ENCODE measurements at places on chromosomes 6 and 20.

DNA sequence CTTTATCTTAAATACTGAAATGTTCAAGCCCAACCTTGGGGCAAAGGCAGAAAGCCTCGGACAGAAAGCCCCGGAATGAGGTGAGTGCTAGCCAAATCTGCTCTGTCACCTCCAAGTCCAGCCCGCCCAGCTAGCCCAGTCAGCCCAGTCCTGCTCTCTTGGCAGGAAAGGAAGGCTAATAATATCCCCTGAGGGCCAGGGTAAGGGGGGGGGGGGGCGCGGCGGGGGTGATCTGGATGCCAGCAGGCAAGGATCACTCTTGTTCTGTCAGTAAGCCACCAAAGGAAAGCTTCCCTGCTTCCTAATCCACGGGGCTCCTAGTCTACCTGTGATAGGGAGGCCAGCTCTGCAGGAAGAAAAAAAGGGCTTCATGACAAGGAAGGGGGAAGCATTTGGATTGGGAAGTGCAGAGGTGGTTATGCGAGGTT, 1.1 kb downstream of the NDRG3 start:
- DNase-seq, result no peak

DNA sequence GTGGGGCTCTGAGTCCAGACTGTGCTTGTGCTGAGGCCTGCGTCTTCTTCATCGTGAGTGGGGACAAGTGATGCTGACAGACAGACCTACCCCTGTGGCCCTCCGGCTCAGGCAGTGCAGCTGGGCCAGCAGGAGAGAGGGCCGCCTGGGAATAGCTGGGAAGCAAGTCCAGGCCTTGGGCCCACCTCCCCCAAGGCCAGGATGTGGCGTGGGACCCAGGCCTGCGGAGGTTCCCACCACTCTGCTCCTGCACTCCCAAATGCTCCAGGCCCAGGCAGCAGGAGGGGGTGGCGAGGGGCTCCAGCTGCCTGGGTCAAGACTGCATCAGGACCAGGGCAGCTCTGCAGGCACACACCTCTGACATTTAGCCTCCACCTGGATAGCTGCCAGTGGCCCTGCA, 38.3 kb downstream of the DAAM2 start:
- no peak for DNase-seq

DNA sequence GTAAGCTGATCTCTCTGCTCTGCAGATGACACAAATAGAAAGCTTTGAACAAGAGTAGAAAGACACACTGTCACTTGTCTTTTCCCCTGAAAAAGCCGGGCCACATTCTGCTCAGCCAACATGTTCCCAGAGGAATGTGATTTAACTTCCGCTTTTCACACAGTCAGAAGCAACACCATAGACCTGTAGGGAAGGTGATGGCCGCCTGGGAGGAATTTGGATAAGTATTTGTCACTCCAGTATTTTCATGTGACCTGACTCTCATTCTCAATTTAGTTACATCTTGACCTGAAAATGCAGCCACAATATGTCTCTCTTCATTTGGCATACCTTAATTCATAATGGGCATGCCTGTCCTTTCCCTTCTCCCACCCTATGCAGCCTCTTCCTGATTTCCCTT, 2.0 kb upstream of the GRM1 start:
- DNase-seq, result no peak

GRCh38 chr6:125558907-125559306, 190.5 kb upstream of the HEY2 start:
- no peak for DNase-seq

DNA sequence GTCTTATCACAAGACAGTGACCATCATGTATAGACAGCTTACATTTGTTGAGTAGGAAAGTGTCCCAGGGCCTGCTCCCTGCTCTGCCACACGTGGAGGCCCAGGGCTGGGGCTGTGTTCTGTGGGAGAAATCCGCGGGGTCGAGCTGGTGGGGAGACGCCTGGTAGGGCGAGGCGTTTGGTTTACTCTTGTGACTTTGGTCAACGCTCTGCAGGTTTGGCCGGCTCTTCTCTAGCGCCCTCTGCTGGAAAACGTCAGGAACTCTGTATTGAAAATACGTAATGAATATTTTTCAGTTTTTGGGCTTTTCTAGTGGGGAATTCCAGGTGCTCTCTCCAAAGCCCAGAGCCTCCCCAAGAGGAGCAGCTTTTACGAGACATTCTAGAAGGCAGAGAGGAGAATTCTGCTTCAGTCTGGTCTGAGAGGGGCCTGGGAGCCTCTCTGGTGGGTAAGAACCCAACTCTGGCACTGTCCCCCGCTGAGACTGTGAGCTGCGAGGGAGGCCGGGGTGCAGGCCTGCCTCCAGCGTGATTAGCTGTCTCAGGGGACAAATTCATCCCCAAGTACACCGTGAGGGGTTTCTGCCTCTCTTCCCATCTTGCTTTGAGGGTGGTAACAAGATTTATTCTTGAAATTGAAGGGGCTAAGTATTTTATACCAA, 112.6 kb upstream of the RALGAPA2 start:
- DNase-seq, result no peak

DNA sequence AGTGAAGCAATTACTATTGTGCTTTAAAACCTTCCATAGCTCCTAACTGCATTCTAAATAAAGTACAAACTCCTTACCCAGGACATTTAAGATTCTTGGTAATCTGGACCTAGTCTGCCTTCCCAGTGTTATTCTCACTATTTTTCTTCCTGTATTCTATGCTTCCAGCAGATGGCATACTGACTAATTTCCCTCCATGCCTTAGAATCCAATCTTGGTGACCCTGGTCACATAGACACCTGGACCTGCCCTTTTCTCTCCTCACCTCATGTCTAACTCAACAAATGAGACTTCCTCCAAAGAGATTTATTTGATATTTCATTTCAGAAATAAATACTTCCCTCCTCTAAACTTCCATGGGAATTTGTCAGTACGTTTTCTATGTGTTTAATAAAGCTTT, 25.8 kb downstream of the ROS1 start:
- no peak for DNase-seq

- no peak for DNase-seq
These were observed 6.7 kb downstream of the RGS19 start for GRCh38 chr20:64072498-64073063.

DNA sequence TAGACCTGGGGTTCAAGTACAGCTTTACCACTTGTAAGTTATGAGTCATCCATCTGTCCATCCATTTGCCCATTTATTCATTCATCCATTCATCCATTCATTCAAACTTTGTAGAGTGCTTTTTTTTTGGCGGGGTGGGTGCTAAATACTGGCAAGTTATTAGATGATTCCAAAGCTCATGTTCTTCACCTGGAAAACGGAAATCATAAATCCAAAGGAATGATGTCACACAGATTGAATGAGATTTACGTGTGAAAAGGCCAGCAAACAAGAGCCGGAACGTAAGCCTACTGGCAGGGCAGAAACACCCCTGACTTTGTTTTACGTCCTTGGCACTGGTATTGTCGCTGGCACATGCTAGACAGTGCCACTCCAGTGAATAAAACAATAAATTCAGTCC, 480.9 kb upstream of the CHD6 start:
- no peak for DNase-seq

DNA sequence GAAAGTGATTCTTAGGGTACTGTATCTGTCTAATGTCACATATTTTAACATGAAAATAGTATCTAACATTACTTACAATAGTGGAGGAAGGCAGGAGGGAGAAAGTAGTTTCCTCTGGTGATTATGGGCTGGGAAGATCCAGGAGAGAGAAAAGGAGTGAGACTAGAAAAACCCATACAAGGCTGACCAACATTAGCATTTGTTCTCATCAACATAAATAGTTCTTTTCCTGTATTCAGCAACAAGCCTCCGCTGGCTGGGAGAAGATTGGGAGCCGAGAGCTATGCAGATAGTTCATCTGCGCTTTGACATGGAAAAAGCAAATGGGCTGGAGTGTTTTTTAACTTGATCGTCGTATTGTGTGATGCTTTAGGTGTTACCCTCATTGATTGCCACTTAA, 239.4 kb downstream of the PHACTR1 start:
- DNase-seq, result no peak

DNA sequence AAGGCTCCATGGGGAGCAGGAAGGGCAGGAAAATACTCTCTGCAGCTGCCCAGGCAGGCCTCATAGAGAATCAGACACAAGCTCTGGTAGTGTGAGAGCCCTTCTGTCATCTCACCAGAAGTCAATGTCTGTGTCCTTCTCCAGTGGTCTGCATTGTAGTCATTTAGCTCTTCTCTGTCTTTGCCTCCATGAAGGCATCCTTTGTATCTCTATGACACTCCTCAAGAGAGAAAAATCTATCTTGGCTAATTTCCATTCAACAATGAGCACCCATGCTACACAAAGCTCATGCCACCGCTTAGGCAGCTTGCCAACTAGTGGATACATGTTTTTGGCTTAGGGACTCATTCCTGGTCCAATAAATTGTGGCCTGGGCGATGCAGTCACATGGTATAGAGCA, 92.1 kb downstream of the RNF217 start:
- DNase-seq, result no peak

DNA sequence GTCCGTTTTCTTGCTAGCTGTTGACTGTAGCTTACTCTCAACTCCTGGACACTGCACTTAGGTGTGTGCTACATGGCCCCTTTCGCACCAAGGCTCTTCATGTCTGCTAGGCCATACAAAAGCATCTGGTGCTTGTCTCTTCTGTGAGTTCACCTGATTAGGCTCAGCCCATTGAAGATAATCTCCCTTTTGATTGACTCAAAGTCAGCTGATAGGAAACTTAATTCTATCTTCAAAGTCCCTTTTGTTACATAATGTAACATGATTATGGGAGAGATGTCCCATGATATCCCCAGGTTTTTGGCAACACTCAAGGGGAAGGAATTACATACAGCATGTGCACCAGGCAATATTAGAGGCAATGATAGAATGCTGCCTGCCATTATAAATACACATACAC, 263.0 kb upstream of the JAG1 start:
- DNase-seq, result no peak

- no peak for DNase-seq
These were observed 49.8 kb downstream of the MAP3K7 start for GRCh38 chr6:90537027-90537426.

GRCh38 chr6:122778985-122779661, 393 bp upstream of the FABP7 start:
- no peak for DNase-seq

GRCh38 chr20:53822534-53822933, 228.9 kb upstream of the ZNF217 start:
- no peak for DNase-seq

- no peak for DNase-seq
These were observed 207.6 kb upstream of the DEFB112 start for GRCh38 chr6:50257322-50257721.

- no peak for DNase-seq
These were observed 2.3 kb downstream of the KCNK15 start for GRCh38 chr20:44748005-44748370.

DNA sequence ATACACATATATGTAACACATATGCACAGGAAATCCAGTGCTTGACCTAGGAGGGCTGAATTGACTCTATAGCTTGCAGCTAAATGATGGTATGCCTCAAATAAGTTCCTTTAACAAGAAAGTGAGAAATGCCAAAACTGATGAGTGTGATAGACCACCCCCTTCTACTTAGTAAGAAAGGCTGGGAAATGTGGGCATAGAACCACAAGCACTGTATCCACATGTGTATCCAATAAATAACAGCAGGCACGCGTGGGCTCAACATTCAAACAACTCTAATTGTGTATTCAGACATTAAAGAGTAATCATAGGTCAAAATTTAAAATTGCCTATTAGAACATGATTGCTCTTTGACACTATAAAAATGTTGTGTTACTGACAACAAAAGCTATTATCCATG, 54.1 kb downstream of the FAM83B start:
- DNase-seq, result no peak

DNA sequence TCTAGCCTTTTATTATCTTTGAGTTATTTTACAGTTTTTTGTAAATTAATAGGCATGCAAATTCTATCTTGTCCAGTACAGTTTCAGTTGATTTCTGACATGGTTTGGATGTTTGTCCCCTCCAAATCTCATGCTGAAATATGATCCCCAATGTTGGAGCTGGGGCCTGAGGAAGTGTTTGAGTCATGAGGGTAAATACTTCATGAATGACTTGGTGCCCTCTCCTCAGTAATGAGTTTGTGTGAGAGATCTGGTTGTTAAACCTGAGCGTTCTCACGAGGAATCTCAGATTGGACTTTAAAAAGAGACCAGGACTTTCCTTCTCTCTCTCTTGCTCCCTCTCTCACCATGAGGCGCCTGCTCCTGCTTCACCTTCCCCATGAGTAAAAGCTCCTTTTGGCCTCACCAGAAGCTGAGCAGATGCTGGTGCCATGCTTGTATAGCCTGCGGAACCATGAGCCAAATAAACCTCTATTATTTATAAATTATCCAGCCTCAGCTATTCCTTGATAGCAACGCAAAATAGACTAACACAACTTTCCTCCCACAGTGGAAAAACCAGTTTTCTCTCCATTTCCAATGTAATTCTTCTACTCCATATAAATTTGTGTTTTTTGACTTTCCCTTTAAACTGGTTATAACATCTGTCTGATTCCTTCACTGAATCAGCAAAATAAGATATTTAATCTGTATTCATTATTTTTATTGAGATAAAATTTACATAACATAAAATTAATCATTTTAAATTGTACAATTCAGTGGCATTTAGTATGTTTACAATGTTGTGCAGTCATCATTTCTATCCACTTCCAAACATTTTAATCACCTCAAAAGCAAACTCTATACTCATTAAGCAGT, 78.7 kb upstream of the PRSS16 start:
- no peak for DNase-seq

GRCh38 chr6:43016176-43016942, 2.3 kb downstream of the KLHDC3 start:
- DNase-seq, result no peak

- no peak for DNase-seq
These were observed 859.4 kb downstream of the MAFB start for GRCh38 chr20:39829661-39830060.

GRCh38 chr6:109595998-109596397, 95.0 kb downstream of the AK9 start:
- DNase-seq, result no peak

DNA sequence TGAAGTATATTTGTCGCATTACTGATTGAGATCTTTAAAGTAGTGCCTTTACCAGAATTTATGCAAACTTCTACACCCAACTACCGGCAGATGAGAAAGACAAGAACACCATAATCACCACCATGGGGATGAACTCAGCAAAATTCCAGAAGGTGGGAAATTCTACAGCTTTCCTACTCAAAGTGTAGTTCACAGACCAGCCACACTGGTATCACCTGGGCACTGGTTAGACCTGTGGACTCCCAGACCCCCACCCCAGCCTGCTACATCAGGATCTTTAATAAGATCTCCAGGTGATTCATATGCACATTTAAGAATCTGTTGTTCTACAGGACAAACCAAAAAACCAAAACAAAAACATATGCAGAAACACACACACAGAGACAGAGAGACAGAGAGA, 67.9 kb downstream of the POPDC3 start:
- DNase-seq, result no peak

GRCh38 chr20:41137614-41138474, 501 bp downstream of the PLCG1 start:
- DNase-seq, result no peak

- no peak for DNase-seq
These were observed 9.3 kb downstream of the NDRG3 start for GRCh38 chr20:36736451-36737182.

DNA sequence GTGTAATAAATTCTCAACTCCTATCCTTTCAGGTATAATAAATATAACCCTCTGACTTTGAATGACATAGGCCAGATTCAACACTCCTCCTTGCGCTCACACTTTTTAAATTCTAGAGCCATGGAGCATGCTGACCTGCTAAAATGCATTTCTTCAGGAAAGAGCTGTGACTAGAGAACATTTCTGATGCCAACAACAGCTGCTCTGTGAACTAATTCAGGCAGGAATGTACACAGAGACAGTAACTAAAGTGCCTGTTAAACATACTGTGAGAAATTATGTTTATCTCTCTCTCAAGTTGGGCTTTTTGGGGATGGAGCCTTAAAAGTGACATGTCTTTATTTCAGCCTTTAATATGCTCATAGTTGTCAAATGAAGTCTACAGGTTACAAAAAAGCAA, 8.3 kb downstream of the NHSL1 start:
- no peak for DNase-seq

All from cortex of kidney (tissue), 1 donor.